Stimulated activated CD8-positive, alpha-beta memory T cell treated with anti-CD3 and anti-CD28 coated beads, Interleukin-7, amount 100 ng/mL, for 24 hours (primary cell): ENCODE measurements at places on chromosomes 13 and 19.

DNA sequence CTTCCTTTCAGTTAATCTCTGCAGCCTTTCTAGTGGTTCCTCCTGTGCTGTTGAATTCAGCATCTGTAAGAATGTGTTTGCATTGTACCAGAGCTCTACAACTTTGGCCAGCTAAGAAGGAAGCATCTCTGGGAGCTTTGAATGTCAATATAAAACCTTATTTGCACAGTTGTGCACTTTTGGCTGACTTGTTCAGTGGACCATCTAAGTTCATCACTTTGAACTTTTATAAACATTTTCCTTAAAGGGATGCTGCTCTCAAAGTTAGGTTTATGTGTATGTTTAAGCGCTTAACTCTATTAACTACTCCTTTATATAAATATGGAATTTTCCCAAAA is 15.6 kb downstream of the POLR1D start:
- no peak for DNase-seq

DNA sequence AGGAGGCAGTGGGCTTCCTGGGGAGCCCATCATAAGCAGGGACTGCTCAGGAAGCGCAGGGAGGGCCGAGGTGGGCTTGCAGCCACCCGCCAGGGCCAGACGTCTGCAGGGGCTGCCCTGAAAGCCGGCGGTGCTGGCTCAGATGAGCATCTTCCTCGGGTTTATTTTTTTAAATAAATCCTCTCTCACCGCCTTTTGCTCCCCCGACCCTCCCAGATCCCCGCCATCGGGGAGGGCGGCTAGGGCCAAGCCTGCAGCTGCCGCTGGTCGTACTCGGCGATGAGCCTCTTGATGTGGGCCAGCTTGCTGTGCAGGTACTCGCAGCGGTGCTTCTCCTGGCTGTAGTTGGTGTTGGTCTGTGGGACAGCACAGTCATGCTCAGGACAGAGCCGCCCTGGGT is 6.6 kb upstream of the ISYNA1 start:
- no peak for DNase-seq

- no peak for DNase-seq
Measured at GRCh38 chr19:48914181-48914580, 14.1 kb downstream of the NUCB1 start.

DNA sequence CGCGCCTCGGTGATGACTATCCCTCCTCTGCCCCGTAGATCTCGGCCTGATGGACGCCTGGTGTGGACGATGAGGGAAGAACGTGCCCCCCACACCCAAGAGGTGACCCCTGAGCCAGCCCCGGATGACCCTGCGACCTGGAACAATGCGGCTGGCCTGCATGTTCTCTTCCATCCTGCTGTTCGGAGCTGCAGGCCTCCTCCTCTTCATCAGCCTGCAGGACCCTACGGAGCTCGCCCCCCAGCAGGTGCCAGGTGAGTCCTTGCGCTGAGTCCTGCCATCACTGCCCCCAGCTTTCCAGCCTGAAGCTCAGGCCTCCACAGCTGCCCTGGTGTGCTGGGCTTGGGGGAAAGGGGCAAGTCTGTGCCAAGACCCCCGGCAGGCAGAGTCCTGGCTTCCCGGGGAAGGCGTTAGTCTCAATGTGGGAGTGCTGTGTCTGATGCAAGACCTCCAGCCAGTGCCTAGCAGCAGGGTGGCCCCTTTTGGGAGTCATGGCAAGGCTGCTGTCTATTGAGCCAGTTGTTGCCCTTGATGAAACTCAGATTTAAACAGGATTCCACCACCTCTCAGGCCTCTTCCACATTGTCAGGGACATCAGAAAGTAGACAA is 67.5 kb downstream of the CHST8 start:
- DNase-seq, result no peak

DNA sequence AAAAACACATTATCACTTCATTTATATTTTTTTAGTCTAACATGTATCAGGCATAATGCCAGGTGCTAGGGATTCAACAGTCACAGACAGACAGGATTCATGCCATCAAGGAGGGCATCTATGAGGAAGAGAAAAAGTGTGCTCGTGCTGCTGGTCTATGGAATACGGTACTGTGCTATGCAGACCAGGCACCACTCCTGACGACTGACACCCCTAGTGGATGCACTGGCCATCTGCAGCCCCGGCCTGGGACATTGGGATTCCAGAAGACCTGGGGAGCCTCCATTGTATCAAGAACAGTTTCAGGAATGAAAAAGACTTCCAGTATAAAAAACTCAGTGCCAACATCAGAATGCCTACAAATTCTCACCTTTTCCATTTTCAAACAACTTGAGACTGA is 94.0 kb downstream of the KLF12 start:
- no peak for DNase-seq

GRCh38 chr13:111281751-111282311 is 38.6 kb upstream of the TEX29 start:
- no peak for DNase-seq
